ENCODE measurements at places on chromosomes 3 and 15.

DNA sequence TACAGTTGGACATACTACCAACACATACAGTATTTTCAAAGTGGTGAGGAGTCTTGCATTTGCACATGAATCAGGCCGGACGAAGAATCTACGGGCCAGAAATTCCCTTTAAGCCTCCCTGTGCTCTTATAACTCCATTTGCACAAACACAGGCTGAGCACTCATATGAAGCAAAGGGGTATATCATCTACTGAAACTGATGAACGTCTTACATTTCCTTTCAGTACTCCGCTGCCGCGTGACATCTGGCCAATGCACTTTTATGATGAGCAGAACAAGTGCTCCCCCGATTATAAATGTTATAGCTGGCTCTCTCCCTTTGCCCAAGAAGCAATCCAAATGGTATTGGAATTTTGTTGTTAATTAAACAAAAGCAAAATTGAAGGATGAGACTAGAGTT lies 110.3 kb upstream of the ICE2 start:
- DNase-seq, result no peak

DNA sequence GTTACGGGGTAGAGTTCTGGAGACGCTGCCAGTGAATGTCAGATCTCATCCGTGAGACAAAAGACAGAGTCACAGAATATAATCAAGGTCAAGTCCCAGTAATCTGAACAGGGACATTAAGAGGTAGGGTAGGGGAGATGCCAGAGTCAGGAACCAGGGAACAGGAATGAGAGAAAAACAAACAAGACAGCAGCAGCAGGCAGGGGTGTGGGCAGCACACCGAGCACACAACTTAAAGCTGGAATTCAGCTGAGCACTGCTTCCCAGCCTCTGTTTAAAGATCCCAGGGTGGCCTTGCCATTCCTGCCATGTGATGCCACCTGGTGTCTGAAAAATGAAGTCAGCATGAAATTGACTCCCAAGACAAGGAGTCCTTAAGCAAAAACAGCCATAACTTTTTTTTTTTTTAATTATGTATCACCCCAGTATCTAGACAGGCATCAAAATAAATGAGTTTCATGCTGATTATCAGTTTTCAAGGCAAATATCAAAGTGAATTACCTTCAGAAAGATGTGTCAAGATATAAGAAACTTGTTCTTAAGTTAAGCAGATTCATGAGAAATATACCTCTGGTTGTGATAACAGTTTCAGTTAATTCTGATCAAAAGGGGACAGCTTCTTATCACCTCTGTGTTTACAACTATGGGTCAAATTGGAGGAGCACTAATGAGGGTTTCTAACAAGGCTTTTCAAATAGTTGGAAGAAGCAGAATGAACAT lies 203.7 kb downstream of the SLC9A9 start:
- peak; percentile 64 for DNase-seq

DNA sequence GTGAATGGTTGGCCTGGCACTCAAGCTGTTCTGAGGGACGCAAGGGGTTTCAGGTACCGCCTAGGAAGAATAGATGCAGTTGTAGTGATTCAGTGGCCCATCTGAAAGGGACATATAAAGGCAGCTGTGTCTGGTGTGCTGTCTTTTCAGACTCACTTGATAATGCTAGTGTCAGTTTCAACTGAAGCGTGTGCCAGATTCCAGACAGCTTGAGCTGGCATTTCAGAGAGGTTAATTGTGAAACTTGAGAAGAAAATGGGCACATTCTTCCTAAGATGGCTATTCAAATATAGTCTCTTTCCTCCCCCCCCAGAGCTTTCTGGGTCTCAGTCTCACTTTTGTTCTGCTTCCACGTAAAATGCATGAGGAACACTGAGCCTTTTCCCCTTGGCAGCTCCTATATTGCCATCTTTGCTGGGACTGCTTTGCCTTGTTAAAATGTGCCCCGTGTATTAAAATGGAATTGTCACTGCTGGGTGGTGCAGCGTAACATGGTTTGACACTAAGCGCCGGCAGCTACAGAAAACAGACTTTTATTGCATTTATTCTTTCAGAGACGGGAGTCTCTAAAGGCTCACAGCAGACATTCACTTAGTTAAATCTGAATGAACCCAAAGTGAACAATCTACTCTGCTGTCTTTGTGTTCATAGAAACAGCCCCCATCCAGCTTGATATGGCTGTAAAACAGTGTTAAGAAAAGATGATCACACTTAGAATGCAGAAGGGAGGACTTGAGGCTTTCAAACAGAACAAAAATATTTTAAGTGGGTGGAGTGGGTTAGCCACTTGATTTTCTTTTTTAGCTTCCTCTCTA lies 478.7 kb downstream of the RBMS3 start:
- no peak for DNase-seq

DNA sequence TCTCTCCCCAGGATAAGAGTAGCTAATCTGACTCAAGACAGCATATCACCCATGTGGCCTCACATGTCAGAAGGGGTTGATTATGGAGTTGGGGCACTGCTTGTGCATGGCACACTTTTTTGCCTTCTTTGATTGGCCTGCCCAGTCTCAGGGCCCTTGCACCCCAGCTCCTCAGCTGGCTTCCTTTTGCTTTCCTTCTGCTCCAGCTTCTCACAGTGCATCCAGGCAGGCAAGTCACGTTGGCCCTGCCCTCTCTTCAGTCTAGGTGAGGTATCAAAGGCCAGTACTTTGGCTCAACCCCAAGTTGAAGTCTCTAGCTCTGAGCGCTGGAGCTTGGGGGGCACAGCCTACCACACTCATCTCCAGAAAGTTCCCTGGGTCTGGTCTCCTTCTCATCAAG lies 42.2 kb downstream of the NGRN start:
- no peak for DNase-seq

- peak; percentile 26 for DNase-seq
Measured at GRCh38 chr15:55255714-55256113, 33.9 kb downstream of the RAB27A start.

- DNase-seq, result no peak
Measured at GRCh38 chr15:95470997-95471689, 859.4 kb upstream of the NR2F2 start.

DNA sequence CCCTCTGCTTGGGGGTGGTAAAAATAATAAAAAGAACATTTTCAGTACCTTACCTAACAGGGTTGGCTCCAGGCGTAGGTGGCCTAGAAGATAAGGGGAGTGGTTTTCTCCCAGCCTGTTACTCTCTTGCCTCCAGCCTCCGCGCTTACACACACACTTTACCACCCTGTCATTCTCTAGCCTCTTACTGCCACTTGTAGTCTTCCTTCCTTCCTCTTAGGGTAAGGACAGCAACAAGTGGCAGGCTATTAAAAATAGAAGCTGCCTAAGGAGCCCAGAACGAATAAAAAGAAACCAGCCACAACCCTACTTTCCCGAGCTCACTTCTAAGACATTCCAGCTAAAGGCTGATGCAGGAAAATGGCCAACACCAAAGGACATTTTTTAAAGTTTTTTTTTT lies 9.6 kb upstream of the LIPH start:
- peak; percentile 24 for DNase-seq

GRCh38 chr15:23446215-23447106 lies 582 bp downstream of the GOLGA6L2 start:
- no peak for DNase-seq

DNA sequence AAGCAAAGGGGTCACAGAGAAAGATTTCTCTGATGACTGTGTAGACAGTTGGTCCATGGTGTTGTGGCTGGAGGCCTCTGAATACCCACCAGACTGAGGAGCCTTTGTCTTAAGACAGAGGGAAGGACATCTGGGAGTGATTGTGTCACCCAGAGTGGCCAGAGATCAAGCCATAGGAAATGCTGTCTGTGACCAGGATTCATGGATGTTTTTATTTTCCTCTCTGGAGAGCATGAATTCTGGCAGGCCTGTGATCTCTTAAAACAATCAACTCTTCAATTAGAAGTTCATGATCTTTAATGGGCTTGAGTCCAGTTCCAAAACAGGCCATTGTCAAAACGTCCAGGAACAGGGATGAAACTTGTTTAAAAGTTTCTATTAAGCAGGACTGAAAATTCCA lies 198.9 kb upstream of the CTDSPL start:
- no peak for DNase-seq

DNA sequence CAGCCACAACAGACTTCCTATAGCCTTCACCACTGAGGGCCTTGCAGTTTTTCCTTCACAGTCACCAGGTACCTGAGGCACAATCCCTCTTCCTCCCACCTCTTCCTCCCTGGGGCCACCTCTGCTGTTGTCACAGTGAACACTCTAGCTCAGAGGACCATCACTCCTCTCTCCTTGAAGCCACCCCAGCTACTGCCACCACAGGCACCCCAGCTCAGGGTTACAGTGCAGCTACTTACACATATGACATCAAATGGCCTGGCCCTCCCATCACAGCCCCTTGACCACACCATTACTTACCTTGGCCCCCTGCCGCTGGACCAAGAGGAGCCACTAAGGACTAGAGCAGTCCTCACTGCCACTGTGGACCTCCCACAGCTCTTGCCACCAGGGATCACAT lies 213.5 kb upstream of the CRBN start:
- DNase-seq, result no peak

- no peak for DNase-seq
Measured at GRCh38 chr15:70034141-70034540, 63.6 kb downstream of the TLE3 start.

DNA sequence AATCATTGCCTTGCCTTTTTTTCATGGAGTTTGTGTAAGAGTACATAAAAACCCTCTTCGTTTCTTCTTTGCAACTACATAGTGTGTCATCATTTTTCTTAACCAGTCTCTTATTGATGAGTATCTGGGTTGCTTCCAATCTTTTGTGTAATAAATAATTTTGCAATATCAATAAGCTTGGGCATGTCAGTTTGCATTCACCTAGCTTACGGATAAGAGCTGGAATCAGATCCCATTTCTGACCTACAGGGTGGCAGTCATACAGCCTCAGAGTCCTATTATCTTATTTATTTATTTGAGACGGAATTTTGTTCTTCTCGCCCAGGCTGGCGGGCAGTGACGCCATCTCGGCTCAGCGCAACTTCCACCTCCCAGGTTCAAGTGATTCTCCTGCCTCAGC lies 18.3 kb downstream of the ANP32A start:
- DNase-seq, result no peak

DNA sequence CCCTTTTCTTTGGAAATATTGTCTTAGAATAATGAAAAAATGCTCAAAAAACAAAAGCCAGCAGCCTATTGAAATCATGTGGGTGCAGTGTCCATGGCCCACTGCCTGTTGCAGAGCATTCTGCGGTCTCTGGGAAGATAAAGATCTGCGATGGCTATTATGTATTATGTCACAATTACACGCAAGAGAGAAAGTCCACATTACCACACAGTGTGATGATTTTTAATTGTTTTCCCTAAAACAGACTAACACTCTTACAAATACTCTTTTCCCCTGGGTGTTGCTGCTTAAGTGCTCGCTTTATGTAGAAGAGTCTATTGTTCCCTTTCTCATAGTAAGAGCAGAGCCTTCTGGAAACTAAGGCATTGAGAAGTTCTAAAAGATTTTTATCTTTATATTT lies 32.2 kb downstream of the SSR3 start:
- DNase-seq, result no peak

DNA sequence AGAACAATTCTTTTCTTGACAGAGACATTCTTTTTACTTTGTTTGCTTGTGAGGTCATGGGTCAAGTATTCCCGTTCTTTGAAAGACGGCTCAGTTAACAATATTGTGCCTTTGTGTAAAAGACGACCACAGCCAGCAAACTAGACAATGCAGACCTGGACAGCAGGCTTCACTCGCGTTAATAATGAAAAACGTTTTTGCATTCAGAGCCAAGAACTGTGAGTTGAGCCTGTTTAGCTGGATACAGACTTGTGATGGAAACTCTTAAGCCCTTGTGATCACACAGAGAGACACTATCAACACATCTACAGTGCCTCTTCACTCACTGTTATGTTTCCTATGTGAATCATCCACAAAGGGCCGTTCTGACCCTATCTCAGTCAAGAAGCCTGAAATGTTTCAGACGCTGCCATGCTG lies 37.3 kb upstream of the CMTM7 start:
- no peak for DNase-seq

DNA sequence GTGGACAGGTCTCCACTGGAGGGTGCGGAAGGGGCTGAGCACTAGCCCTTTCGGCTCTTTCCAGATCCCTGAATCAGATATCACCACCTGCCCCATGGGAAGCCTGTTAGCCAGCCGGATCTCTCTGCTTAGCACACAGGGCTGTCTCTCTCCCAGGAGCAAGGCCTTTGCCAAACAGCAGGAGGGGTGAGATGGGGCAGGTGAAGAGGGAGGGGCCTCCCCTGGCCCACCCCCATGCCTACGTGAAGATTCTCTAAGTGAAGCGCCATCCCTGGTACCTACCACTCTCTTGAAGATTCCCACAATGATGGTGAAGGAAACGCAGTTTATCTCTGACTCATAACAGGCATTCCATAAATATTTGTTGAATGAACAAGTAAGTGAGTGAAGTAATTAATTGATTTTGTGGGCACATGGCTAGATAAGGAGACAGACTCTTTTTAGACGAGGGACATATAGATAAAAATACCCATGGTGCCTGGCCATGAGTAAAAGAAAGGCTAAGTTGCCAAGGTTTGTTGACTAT lies 19.6 kb upstream of the HCN4 start:
- no peak for DNase-seq

- no peak for DNase-seq
Measured at GRCh38 chr15:89908226-89908625, 4.5 kb downstream of the ARPIN start.

- DNase-seq, result no peak
Measured at GRCh38 chr3:31918179-31919150, 62.6 kb downstream of the OSBPL10 start.

- no peak for DNase-seq
Measured at GRCh38 chr3:143000528-143000927, 842 bp upstream of the U2SURP start.

GRCh38 chr3:27585429-27585828 lies 101.2 kb upstream of the SLC4A7 start:
- no peak for DNase-seq

- DNase-seq, result no peak
Measured at GRCh38 chr3:113128386-113129015, 82.9 kb upstream of the BOC start.

DNA sequence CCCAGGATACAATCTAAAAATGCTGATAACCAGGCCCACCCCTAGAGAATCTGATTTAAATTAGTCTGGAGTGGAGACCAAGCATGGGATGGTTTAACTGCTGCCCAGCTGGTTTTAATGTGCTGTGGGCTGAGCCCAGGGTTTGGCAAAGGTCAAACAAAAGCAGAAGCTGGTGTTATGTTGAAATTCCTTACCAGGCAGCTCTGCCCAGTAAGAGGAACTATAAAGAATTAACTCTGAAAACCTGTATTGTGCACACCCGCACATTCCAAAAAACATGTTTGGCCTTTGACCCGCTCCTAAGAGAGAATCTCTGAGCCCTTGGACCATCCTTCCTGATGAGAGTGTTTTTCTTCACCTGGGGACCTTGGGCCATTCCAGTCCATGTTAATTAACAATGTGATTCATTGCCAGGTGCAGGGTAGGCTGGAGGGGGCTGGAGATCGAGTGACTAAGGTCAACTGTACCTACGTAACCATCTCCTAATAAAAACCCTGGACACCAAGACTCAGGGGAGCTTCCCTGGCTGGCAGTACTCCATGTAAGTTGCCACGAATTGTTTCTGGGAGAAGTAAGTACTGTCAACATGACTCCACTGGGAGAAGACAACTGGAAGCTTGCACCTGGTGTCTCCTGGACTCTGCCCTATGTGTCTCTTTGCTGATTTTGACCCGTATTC lies 10.9 kb downstream of the CCDC13 start:
- peak; percentile 81 for DNase-seq
